ENCODE measurements at places on chromosomes 2 and 18.

GRCh38 chr2:160110674-160111239 lies 48.3 kb upstream of the PLA2R1 start:
- no peak for DNase-seq

- no peak for DNase-seq
Observed at GRCh38 chr2:204306667-204307066, 238.6 kb upstream of the PARD3B start.

DNA sequence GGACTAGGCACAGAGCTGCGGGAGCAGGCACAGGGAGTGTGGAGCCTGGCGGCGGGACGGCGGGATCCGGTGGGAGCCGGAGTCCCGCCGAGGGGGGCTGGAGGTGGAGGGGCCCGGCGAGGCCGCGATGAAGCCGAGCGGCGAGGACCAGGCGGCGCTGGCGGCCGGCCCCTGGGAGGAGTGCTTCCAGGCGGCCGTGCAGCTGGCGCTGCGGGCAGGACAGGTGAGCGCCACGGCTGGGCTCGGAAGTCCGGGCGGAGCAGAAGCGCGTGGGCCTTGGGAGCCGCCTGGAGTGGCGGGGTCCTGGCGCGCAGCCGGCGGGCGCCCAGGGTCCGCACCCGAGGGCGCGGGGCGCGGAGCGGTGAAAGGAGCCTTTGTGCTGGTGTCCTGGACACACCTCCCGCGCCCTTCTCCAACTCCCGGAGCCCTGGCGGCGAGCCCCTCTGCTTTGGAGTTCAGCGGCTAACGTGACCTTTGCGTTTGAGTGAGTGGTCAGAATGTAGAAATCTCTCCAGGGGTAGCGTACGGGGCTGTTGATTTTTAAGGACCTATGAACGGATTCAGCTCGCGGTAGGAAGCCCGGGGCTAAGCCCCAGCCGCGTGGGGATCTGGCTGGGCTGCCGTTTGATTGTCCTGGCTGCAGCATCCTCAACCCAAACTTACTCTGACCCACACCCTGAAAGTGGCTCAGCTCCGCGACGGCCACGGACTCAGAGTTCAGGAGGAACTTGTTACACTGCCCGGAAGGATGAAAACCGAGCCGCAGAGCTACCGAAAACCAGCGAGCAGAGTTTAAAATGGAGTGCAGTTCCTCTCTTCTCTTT lies 448 bp downstream of the IMPA2 start:
- DNase-seq: peak; percentile 22

DNA sequence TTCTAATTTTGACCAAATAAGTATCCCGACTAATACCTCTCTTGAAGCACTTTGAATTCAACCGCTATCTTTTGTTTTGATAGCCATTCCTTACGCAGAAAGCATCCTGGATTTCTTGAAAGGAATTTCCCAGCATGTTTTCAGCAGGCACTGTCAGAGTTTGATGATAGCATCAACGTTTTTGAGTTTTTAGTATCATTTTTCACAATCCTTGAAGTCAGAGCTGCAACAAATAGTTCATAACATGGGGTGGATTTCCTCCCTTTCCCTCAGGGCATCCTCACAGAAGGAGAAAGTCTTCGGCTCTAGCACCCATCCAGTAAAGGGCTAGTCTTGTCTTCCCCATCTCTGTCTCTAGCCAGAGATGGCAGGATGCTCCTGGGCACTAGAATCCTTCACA lies 46.2 kb downstream of the ANKRD44 start:
- no peak for DNase-seq

- no peak for DNase-seq
Observed at GRCh38 chr2:109330056-109330455, 201.1 kb downstream of the SH3RF3 start.

DNA sequence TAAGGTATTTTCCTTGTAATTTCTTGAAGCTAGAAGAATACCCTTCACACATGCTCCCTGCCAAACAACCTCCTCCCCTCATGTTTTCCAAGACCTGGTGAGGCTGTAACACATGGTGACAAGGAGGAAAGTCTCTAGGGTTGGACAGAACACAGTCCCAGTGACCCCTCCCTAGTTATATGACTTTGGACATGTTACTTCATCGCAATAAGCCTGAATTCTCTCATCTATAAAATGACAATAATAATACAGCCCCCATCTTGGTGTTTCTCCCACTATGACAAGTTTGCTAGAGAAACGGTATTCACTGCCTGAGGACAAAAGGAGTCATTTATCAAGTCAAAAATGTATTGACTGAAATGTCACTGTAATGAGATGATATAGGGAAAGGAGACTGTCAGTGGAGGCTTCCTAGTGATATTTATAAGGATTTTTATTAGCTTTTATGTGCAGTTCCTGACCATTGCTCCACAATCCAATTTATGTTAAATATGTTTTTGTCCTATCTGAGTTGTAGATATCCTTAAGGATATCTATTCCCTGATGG lies 464.4 kb downstream of the SUCLG1 start:
- DNase-seq: no peak

- no peak for DNase-seq
Observed at GRCh38 chr2:207148020-207148419, 17.7 kb downstream of the KLF7 start.

DNA sequence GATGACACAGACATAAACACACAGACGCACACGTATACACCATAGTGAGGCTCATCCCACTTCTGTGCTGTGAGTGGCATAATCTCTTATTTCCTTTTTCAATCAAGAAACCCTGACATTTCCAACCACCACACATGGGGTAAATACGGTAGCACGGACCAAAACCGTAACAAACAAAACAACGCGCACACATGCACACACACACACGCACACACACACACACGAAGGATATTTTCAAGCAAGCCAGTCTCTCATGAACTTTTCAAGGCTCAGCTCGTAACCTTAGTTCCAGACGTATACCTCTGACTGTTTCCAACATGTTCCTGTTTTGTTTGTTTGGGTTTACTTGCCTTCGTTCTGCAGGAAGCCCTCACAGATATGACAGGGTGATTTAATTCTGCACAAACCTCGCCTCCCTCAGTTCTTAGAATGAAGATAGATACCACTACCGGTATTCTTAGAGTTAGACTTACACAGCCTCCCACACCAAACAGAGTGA lies 119.8 kb downstream of the BCL2 start:
- DNase-seq: peak; percentile 47

DNA sequence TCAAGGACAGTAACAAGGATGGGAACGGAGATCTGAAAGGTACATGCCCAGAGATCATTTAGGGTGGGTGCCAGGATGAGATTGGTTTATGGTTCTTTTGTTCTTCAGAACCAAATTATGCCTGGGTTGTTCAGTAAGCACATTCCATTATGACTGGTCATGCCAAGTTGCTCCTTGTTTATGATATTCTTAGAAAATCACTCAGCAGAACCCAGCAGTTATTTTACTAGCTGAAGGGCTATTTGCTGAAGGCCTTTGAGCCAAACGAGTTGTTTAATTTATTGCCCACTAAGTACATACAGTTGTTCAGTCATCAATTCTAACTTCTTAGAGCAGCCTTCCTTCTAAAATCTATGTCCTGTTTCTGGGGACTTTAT lies 635 bp downstream of the SLC3A1 start:
- DNase-seq: no peak

GRCh38 chr18:58385472-58385871 lies 243.4 kb downstream of the ALPK2 start:
- DNase-seq: no peak

DNA sequence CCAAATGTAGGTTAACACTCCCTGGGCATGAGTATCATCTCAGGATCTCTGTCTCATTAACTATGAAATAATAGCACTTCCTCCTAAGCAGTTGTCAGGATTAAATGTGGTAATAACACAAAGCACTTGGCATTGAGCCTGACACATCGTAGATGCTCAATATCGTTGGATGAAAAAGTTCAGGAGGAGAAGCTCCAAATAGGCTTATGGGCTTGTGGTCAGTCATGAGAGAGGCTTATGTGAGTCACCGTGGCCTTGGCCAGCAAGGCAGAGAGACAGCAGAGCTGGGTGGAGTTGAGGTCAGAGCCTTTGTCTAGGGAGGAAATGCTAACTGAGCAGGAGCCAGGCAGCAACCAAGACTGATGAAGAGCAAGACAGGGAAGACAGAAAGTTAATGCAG lies 68.3 kb upstream of the PPM1B start:
- DNase-seq: no peak

DNA sequence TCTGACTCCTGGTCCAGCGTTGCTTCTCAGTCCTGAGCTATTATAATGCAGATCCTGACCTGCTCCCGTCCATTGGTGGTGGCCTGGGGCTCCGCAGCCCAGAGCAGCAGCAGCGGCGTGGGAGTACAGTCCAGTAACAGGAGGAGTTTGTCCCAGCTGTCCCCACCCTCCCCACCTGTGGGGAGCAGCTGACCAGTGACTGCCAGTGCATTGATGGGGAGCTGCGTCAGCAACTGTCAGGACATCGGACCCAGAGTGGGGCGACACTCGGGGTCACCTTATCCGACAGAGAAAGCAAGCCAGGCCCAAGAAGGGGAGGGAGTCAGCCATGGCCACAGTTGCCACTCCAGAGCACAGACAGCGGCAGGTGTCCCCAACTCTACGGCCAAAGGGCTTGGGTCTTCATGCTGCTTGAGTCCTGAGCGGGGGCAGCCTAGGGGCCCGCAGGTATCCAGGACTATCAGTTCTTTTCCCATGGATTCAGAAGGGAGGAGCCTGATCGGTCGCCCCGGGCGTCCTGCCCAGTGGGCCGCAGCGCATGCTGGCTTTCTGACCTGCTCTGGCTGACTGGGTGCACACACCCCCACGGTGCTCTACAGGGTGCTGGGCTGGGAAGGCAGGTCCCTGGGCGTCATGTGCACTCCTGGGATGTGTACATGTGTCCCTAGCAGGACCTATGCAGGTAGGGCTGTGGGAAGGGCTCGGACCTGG lies 29.7 kb downstream of the DNMT3A start:
- no peak for DNase-seq

GRCh38 chr2:238382381-238382781 lies 44.3 kb upstream of the ASB1 start:
- DNase-seq: no peak

GRCh38 chr2:170679607-170680079 lies 35.5 kb upstream of the SP5 start:
- no peak for DNase-seq

DNA sequence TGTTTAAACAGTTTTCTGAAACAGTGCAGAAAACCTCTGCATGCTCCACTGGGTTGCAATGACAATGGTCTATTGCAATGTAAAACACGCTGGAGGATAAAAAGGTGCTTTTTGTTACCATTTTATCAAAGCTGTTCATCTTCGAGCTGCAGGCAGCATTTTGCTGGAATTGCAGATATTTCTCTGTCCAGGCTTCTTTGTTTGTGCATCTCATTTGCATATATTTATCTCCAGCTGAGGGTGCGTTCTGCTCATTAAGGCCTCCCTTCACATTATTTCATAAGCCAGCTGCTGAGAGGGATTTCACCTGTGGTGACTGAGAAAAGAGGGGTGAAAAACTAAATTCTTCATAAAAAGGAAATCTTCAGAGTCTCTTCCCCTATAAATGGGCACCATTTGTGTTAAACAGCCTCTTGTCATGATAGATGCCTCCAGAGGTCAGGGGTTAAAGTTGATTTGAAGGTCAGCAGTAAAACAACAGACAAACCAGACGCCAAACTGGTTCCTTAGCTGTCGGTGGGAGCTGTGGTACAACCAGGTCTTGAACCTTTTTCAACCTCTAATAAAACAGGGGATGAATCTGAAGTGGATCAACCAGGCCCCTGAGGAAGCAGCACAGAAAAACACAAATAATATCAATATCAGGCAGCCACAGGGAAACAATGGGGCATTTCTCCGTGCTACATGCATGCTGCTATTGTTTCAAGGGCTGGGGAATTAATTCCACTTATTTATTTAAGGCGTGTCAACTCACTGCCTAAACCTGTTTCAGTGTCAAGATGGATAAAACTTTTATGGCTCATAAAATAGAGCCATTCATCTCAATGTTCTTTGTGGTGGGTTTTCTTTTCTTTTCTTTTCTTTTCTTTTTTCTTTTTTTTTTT lies 265.1 kb downstream of the MEIS1 start:
- DNase-seq: no peak

DNA sequence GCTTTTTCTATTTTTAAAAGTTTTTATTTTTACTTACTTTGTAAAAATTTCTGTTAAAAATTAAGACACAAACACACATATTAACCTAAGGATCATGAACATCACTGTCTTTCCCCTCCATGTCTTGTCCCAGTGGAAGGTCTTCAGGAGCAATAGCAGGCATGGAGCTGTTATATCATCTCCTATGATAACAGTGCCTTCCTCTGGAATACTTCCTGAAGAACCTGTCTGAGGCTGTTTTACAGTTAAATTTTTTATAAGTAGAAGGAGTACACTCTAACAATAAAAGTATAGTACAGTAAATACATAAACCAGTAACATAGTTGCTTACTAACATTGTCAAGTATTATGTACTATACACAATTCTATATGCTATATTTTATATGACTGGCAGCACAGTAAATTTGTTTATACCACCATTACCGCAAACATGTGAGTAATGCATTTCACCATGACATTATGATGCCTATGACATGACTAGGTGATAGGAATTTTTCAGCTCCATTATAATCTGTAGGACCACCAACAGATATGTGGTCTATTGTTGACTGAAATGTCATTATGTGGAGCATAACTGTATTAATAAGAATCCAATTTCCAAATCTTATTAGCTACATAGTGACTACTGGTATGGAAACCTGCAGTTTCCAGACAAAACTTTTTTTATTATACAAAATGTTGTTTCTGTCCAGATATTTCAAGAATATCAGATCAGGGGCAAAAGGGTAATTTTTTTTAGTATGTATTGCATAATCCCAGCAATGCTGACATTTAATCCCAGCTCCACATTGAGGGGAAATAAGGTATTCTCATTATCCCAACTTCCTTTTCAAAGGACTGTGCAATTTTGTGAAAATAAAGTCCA lies 337.2 kb upstream of the SLC39A10 start:
- DNase-seq: no peak

DNA sequence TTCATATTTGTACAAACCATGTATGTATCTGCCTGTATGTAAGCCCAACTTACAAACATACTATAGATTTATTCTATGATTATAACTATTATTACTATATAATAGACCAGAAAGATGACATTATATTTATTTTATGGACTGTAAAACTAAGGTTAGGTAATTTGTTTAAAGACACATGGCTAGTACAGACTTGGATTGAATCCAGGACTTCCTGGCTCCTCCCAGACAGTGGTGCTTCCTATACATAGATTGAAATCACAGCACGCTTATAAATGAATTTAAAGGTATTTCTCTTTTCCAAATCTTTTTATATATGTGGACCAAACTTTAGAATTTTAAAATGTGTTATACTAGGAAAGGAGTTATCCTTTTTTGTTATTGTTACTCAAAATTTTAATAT lies 151.6 kb upstream of the MYO3B start:
- DNase-seq: no peak

DNA sequence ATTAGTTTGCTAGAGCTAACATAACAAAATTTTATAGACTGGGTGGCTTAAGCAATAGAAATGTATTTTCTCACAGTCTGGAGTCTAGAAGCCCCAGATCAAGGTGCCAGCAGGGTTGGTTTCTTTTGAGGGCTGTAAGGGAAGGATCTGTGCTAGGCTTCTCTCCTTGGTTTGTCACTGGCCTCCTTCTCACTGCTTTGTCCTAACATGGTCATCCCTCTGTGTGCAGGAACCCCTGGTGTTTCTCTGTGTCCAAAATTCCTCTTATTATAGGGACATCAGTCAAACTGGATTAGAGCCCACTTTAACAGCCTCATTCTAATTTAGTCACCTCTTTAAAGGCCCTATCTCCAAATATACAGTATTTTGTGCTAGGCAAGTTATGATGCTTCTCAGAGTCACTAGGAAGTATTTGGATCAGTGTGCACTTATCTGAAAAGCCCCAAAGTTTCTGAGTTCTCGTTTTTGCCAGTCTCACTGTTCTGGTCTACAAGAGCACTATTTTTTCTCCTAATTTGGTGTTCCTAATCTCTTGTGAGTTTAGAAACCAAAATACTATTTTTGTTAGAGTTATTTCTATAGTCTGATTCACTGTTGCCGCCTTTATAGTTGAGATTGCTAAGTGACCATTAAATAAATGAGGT lies 29.0 kb downstream of the ZC3H6 start:
- no peak for DNase-seq
